Erythroblast (primary cell): ENCODE measurements at places on chromosomes 16 and 17.

- no peak for DNase-seq
Observed at GRCh38 chr17:6460531-6461161, 16.4 kb downstream of the PIMREG start.

DNA sequence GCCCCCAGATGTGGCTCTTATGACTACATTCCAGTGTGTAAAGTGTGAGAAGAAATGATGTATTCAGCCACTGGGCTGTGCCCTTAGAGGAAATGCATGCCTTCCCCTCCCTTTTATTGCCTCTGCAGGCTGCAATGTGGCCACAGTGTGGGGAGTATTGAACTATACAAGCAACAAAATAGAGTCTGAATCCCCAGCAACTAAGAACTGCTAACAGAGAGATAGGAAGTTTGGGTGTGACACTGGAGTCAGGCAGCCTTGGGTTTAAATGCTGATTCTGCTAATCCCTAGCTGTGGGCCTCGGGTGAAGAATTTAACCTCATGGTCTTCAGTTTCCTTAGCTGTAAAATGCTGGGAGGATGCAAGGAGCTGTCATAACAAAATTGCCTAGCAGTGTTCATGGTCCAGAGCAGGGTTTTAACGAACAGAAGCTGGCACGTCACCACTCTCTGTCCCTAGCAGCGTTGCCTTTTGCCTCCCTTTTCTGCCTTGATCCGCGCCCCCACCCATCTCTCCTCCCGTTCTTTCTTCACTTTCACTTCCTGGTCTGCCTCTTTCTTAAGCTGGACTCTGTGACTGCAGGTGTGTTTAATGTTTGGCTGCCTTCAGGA, 50.3 kb downstream of the KPNA2 start:
- no peak for DNase-seq

DNA sequence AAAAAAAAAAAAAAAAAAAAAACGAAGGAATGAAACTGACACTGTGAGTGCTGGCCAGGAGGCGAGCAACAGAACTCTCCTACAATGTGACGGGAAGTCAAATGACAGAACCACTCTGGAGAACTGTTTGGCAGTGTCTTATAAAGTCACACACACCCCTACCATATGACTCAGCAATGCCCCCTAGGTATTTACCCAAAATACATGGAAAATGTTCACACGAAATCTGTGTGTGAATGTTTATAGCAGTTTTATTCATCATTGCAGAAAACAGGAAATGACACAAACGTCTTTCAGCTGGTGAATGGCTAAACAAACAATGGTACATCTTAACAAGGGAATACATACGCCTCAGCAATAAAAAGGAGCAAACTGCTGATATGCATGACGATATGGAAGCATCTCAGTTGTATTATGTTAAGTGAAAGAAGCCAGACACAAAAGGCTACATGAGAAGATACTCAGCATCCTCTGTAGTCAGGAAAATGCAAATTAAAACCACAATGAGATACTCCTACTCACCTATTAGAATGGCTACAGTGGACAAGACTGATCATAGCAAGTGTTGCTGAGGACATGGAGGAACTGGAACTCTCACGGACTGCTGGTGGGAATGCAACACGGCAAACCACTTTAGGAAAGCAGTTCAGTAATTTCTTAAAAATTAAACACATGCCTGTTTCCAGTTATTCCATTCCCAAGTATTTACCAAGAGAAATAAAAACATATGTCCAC, 74.7 kb downstream of the TBC1D16 start:
- DNase-seq, result no peak

DNA sequence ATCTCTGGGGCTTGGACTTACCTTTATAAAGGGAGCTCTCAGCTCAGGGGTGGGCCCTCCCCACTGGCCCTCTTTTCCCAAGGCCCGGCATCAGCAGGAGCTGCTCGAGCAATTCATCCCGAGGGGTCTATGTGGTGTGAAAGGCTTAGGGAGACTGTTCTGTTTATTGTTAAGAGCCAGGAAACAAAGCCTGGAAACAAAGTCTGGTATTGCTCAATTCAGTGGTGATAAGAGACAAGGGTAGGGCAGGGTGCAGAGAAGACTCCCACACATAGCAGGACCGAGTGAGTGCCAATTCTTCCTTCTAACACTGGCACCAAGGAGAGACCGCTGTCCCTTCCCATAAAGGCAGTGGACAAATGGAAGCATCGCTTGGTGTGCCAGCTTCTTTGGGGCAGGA, 750.7 kb downstream of the KCNJ18 start:
- no peak for DNase-seq

GRCh38 chr16:24508614-24509013, 30.8 kb upstream of the RBBP6 start:
- no peak for DNase-seq

DNA sequence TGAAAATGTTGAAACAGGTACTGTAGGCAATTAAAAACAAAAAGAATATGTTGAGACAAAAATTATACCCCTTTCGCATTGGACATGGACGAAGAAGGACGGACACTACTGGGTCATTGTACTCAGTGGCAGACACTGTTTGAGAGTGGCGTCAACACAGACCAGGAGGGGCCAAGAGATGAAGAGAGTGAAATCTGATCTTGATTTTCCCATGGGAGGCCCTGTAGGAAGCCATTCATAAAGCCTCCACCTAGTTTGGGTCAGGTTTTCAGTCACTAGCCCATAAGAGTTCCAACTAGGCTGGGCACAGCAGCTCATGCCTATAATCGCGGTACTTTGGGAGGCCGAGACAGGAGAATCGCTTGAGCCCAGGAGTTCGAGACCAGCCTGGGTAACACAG, 23.6 kb upstream of the SMURF2 start:
- no peak for DNase-seq

DNA sequence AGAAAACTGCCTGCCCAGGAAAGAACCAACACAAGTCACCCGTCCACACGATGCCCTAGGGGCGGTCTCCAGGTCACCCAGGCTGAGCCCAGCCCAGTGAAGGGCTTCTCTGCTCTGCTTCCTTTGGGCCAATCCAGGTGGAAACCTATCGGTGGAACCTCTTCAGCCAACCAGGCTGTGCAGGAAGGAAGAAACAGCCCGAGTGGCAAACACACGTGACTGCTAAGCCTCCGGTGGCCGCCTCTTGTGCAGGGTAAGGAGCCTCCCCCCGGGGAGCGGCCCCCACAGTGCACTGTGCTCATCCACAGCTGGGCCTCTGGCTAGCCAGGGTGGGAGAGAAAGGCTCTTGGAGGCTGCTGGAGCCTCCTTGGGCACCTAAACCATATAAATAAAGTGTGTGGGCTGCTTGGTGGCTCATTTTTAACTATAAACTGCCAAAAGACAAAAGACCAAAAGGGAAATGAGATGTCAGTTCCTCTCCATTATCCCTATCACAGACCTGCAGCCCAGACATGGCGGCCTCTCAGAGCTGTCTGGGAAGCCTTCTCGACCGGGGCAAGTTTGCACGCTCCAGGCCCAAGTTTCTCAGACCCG, 2.4 kb downstream of the RTN4RL1 start:
- no peak for DNase-seq

GRCh38 chr16:69286941-69287713, 24.0 kb upstream of the VPS4A start:
- DNase-seq, result peak; percentile 82

DNA sequence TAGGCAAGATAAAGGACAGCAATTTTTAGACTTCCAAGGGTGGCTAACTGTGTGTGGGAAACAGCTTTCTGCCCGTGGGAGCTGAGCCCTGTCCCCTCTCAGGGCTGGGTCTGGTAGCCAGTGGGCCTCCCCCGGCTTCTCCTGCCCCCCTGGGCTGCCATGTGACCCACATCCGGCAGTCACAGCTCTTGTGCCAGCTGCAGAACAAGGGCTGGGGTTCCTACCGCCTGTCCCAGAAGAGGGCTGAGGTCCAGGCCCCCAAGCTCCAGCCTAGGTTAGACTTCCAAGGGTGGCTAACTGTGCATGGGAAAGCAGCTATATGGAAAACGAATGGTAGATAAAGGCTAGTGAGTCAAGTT, 6.1 kb downstream of the GAST start:
- DNase-seq, result no peak

- DNase-seq, result no peak
Observed at GRCh38 chr16:17369421-17370222, 101.1 kb downstream of the XYLT1 start.

DNA sequence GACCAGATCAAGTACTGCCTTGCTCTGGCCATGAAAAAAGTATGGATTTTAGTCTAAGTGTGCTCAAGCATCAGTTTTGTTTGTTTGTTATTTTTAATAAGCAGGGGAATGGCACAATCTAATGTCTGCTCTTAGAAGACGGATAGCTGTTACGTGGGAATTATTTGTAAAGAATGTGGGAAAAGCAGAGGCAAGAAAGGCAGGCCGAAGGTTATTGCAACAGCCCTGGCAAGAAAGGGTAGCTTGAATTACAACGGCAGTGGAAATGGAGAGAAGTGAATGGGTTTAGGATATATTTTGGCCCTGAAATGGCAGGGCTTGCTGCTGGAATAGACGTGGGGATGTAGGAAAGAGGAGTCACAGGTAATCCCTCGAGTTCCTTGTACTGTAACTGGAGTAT, 987 bp upstream of the HASPIN start:
- no peak for DNase-seq

DNA sequence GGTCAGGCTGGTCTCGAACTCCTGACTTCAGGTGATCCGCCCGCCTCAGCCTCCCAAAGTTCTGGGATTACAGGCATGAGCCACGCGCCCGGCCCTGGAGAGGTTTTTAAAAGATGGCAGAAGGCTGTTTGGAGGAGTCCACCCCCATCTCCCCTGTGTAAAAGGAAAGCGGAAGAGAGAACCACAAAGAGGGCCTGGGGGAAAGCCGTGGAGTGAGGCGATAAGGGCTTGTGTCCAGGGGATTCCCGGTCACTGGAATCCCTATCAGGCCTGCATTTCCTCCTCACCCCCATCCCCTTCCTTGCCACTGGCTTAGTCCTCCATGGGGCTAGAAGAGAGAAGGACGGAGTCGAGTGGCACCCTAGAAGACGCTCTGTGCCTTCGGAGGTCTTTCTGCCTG, at the start of gene GP1BA:
GP1BA (plus strand) TSS at position 315 of the 400 bp plus-strand sequence. CDS start 328 bp downstream, outside the sequence.
- DNase-seq, result no peak

- no peak for DNase-seq
Observed at GRCh38 chr17:63221939-63222338, 224.2 kb downstream of the CYB561 start.

GRCh38 chr16:16176328-16176727, 47.0 kb downstream of the ABCC6 start:
- no peak for DNase-seq

GRCh38 chr17:43327421-43327820, 71.4 kb upstream of the ARL4D start:
- DNase-seq, result no peak

DNA sequence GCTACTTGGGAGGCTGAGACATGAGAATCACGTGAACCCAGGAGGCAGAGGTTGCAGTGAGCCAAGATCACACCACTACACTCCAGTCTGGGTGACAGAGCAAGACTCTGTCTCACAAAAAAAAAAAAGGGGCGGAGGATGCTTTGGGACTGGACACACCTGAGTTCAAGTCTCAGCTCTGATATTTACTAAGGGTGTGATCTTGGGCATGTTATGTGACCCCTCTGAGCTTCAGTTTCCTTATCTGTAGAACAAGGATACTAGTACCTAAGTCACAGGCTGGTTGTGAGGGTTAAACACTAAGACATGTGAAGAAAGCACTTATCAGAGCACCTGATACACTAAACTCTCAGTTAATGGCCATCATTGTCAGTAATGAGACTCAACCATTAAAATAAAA, 25.9 kb downstream of the HOXB1 start:
- no peak for DNase-seq

- DNase-seq, result peak; percentile 93
Observed at GRCh38 chr17:58337600-58338453, 9.2 kb upstream of the TSPOAP1 start.

DNA sequence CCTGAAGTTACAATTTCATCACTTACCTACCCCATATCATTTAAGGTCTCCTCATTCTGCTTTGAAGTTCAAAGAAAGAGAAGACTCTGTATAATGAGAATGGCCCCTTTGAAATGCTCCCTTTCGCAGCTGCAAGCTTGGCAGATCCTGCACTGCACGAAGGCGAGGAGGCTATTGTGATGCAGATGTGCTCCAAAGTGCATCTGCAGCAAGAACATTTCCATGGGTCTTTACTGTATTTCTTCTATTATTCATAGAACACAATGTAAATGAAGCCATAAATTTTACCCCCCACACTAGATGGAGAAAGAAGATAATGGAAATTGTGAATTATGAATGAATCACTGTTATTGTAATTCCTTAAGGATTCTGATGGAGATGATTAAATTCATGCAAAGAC, 178.7 kb downstream of the CHD9NB start:
- DNase-seq, result no peak

- DNase-seq, result no peak
Observed at GRCh38 chr17:60586288-60586974, 13.6 kb upstream of the PPM1D start.

- peak; percentile 23 for DNase-seq
Observed at GRCh38 chr17:78497115-78497540, 80.1 kb downstream of the DNAH17 start.

- DNase-seq, result no peak
Observed at GRCh38 chr17:58276423-58276822, 4.3 kb downstream of the MPO start.

- DNase-seq, result no peak
Observed at GRCh38 chr16:27781195-27781524, 231.2 kb downstream of the KATNIP start.

DNA sequence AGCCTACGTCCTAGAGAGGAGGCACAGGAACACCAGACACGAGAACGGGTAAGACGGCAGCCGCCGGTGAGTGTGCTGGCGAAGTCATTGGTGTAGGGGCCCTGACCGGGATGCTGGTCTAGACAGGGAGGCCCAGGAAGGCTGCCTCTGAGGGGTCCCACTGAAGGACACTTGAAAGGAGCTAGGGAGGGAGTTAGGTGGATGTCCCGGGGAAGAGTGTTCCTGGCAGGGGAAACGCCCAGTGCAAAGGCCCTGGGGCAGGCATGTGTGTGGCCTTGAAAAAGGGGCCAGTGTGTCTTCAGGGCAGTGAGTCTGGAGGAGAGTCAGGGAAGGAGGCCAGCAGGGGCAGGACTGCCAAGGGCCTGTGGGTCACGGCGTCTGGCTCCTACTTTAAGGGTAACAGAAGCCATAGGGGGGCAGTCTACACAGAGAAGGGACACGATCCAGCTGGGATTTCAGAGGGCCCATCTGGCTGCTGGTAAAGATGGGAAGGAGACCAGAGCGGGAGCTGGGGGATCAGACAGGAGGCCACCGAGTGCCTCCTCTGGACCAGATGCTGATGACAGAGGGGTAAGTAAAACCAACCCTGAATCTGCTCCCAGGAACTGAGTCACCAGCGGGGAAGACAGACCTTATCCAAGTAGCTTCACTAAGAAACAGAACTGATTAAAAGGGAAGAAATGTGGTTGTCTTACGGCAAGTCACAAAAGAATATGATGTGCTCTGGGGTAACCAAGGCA, 115.9 kb downstream of the LITAF start:
- DNase-seq, result no peak

DNA sequence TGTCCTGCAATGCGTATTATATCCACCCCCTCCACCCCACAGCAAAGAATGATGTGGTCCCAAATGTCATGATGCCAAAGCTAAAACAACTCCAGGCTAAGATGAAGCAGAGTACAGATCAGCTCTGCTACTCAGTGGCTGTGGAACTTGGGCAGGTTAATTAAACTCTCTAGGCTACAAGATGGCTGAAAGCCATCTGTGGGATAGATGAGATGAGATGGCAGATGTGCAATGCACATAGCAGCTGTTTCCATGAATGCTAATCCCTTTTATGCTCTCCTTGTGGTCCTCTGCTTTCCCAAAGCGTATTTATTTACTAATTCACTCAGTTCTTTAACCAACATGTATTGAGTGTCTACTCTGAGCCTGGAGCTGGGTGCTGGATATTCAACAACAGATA, 114.4 kb downstream of the GRIN2A start:
- no peak for DNase-seq
